ENCODE measurements at places on chromosomes 16 and 17.

DNA sequence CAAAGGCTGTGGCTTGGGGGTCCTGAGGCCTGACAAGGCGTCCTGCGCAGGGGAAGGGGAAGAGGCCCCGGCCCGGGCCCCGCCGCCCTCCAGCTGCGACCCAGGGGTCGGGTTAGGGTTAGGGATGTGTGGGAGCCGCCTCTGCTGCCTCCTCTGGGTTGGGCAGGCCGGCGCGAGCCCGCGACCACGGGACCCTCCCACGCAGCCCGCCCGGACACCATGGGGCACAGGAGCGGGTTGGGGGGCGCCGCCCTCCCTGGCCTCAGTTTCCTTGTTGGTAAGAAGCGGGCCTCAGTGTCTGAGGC is 386 bp downstream of the CIAO3 start:
- DNase-seq = no peak

DNA sequence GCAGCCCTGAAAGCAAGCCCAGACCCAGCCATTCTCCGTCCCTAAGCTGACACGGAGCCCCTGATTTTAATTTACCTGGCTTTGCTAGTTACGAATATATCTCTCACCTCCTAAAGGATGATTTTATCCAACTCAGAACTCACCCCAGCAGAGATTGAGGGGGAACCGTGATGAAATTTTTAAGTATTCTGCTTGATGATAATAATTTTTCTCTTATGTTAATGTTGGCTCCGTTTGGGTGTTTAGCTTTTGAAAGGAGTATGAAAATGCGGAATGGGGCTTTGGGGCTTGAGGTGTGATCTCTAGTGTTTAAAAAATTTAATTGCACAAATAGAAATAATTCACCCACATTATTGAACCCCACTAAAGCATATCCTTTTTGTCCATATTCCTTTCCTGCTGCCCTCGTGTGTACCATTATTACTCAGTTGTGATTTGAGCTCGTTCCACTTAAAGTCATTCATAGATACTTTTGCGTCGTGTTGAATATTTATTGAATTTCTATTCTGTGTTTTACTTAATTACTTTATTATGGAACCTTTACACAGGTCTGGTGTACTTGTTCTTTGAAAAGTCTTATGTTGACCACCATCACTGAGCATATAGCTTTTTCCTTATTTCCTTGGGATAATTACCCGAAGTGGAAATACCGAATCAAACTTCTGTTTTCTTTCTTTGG is 775 bp downstream of the PRPSAP2 start:
- DNase-seq = no peak

GRCh38 chr16:55534756-55535155 is 25.9 kb downstream of the LPCAT2 start:
- no peak for DNase-seq

GRCh38 chr17:47802341-47803022 is 19.1 kb downstream of the OSBPL7 start:
- no peak for DNase-seq

GRCh38 chr17:15478845-15479244 is 11.4 kb upstream of the CDRT4 start:
- DNase-seq = no peak

DNA sequence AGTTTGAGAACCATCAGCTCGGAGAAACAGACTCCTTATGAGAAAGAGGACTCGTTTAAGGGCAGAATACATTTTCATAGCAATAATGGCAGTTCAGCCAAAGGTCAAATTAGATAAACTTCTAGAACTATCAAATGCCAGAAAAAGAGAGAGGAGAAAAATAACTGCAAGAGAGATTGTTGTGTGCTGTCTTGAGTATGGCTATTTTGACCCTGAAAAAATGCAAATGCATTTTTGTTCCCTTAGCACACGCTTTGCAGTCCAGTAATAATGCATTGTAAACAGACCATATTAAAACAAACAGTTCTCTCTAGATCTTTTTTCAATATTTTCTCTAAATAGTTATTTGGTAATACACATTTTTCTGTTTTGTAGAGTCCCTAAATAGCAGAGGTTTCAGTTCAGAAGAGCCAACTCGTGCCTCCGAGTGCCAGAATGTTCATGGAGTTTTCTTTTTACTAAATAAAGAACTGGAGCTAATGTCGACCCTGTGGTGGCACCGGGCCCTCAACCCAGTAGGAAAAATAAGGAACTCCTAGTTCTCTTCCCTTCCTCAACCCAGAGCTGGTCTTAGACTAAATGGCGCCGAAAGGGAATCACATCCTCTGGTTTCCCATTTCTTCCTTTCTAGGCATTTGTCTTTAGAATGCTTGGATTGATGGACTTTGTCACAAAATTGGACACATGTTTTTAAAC is 298.0 kb downstream of the MAP2K4 start:
- DNase-seq = no peak

GRCh38 chr17:64110379-64111152 is 19.4 kb downstream of the ERN1 start:
- DNase-seq = no peak

DNA sequence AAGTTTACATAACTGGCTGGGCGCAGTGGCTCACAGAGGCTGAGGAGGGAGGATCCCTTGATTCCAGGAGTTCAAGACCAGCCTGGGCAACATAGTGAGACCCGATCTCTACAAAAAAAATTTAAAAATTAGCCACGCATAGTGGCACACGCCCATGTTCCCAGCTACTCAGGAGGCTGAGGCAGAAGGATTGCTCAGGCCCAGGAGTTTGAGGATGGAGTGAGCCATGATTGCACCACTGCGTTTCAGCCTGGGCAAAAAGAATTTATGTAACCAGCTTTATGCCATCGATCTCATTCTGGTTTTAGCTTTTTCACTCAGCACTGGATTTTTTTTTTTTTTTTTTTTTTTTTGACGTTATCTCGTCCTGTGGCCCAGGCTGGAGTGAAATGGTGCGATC is 9.1 kb upstream of the CD300E start:
- no peak for DNase-seq

DNA sequence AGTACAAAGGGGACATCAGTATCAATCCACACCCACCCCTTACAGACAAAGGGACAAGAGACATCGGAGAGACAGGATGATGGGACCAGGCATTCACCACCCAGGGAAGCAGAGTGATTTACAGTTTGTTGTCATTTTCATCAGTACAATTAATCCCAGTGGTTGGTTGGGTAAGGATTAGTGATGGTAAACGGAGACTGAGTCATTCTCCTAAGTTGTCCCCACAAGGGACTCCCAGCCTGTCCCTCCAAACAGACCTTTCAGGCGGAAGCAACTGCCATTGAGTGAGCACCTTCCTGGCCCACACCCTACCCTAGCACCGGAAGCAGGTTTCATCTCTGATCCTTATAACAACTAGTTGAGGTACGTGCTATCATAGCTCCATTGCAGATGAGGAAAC is 11.2 kb downstream of the PPL start:
- no peak for DNase-seq

GRCh38 chr16:56931892-56932720 is at the start of gene HERPUD1:
HERPUD1 (plus strand) TSS chr16:56932142; CDS start chr16:56932245, 103 bp downstream.
- DNase-seq = peak; percentile 95

DNA sequence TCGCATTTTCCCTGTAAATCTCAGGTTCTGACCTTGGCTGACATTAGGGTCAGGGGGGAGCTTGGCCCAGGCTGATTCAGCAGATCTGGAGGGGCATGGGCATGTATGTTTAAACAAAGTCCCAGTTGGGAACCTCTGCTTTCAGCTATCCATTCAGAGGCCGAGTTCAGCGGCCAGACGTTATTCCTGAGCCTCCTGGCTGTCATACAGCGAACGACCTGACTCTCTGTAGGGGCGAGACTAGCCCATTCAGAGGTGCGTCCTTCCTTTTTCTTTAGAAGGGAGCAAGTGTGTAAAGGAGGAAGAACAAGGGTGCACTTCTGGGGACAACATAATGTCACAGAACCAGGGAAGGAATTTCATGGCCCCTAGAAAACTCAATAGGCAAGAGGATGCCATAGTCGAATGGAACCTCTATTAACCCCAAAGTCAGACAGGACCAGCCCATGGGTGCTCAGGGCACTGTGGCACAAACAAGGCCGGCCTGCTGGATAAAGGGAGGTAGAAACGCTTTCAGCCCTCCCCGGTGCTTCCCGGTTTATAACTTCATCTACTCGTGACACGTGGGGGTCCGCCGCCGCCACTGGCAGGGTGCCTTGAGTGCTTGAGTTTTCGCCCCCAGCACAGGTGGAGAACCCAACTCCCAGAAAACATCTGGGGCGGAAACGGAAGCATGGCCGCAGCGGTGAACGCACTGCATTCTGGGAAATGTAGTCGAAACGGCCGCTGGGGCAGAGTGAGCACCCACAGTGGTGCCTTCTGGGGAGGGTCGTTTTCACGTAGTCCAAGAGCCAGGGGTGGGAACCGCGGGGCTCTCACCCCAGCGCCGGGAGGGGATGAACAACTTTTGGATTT is 33.2 kb upstream of the PLCG2 start:
- peak; percentile 35 for DNase-seq

DNA sequence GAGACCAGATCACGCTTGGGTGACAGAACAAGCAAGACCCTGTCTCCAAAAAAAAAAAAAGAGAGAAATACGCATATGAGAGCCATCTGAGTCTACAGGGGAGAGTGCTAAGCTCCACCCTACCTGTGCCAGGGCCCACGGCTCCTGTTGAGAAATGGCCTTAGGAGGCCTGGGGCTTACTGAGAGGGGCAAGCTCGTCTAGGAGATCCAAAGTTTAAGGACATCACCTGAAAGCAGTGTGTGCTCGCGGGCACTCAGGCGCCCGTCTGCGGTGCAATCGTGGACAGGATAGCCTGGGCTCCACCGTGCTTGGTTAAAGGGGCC is 14.5 kb upstream of the BAIAP2 start:
- DNase-seq = no peak

DNA sequence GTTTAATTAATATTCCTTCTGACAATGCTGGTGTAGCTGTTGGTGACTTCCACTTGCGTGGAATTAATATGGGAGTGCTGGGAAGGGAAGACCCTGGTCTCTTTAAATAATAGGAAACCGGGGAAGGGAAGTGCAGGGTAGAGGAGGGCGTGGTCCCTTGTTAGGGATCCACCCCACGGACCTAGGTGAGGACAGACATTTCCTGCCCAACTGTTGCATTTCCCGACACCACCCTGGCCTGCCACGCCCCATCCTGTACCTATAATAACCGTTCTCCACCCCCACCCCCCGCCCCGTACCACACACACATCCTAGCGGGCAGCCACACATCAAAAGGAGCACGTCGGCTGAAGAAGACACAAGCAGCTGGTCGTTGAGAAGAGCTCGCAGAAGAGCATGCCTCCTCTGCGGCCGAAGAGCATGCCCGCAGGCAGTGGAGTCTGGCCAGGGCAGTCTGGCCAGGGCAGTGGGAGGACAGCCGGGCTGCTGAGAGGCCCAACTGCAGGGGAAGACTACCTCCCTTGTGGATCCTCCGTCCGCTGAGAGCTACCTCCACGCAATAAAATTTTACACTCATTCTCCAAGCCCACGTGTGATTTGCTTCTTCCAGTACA is 36.8 kb upstream of the MMD start:
- no peak for DNase-seq

DNA sequence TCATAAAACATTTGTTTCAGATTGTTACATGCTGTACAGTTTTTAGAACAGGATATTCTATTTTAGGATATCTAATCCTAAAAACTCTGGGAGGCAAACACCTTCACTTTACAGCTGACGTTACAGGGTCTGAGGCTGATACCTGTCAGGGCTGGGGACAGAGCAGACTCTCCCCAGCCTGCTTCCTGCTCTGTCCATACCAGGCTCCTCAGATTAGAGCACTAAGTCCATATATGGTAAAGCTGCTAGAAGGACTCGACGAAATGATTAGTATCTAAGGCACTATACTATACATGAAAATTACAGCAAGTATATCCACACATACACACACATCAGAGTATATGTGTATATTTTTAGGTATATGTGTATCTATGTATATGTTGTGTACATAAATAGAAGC is 125.2 kb downstream of the ZFHX3 start:
- no peak for DNase-seq

DNA sequence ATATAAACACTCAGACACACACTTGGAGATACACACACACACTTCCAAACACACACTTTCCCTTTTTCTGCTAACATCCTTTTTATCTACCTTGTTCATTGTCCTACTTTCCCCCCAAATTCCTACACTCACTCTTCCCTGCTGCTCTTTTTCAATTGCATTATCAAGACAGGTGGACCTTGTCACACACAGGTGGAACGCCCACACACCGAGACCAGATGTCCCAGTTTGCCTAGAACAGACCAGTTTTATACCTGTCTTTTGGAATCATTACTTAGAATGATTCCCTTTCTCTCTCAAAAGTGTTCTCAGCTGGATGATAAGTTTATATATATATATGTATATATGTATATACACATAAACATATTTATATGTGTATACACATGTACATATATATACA is 50.7 kb upstream of the ARHGAP44 start:
- DNase-seq = no peak

DNA sequence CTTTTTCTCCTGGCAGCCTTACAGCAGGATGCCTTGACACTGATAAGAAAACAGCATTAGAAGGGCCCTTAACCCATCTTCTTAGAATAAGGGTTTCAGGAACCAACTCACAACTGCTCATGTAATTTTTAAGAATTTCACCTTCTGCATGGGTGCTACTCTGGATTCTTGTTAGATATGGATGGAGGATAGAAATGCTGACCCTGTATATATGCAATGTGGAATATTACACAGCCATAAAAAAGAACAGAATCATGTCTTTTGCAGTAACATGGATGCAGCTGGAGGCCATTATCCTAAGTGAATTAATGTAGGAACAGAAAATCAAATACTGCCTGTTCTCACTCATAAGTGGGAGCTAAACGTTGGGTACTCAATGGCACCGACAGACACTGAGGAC is 423.5 kb downstream of the CA10 start:
- DNase-seq = no peak

DNA sequence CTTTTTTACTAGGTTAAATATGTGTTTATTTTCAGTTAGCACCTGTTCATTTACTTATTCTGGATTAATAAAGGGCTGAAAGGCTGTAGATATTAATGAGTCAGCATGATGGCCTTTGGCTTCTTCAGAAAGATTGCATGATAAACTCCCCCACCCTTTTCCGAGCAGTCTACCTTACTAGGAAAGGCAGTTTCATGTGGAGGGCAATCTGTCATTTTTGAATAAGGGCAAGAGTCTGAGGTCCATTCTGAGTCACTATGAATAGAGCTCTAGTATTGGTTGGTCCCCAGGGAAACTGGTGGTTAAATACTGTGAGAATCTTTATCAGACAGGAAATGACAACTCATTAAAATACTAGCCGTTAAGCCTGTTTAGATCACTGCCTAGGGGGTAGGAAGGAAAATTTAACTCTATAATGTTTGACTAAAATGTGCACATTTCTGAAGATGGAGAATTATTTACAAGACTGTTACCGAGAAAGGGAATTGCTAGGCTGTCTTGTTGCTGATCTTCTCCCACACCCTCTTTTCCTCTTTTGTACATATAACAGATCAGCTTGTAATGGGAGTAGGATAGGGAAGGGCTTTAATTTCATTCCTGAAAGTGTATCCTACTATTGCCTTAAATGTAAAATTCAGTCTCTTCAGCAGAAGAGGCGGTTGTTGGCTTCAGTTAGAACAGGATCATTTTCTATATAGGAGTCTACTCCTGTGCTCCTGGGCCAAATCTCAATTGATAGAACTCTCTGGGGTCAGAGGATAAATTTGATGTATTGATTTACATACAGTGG is 63.3 kb downstream of the TUBD1 start:
- DNase-seq = no peak

- no peak for DNase-seq
Measured at GRCh38 chr16:82641336-82641984, 14.7 kb downstream of the CDH13 start.
